ENCODE measurements at places on chromosomes 16 and 17. TPM values are rescaled to one million over a fixed set of nuclear protein-coding genes. Genes with fewer than 3 reads are reported as not detected.

DNA sequence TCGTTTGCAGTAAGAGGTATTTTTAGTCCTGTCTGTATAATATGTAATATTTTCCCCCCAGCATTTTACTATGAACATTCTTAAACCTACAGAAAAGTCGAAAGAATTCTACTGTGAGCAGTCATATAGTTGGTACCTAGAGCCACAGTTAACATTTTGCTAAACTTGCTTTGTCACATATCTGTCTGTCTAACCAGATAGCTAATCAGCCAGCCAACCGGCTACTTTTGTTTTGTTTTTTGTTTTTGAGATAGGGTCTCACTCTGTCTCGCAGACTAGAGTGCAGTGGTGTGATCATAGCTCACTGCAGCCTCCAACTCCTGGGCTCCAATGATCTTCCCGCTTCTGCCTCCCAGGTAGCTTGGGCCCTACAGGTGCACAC, 73.3 kb downstream of the ABCC1 start:
- no peak for DNase-seq

The LGALS9 gene
- 18.2 TPM for total RNA-seq

The KRT27 gene
- not detected for total RNA-seq

GRCh38 chr16:89135971-89136765, 35.4 kb upstream of the CDH15 start:
- DNase-seq, result no peak

GRCh38 chr17:9202532-9202931, 181.2 kb downstream of the NTN1 start:
- no peak for DNase-seq
